NCI-H1436 treated with DMSO at 0.1 percent for 48 hours (cell line): ENCODE measurements at places on chromosomes 7 and 10.

DNA sequence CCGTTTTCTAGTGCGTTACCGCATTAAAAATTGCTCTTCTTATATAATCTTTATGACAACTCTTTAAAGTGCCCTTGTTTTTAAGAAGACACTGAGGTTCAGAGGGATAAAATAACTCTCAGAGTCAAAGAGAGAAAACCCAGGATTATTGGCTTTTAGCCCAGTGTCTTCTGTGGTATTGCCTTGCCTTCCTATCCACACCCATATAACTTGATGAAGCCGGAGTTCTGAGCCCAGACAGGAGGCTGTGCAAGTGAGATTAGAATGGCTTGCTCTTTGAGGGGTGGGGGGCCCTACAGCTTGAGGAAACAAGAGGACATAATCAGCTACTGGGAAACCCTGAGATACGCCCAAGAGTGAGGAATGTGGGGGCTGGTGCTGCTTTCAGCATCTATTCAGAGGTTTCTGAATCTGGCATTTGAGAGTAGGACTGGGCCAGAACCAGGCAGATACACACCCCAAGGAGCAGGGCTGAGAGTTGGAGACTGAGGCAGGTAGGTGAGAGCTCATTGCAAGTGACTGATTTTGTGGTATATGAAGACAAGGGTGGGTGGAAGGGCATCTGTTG lies 2.3 kb downstream of the PRXL2A start:
- no peak for DNase-seq

GRCh38 chr7:12032146-12032545 lies 178.9 kb upstream of the TMEM106B start:
- DNase-seq = no peak

- no peak for DNase-seq
These were observed 106.2 kb downstream of the DLG5 start for GRCh38 chr10:77820349-77820748.

GRCh38 chr10:67606572-67606971 lies 89.4 kb downstream of the CTNNA3 start:
- no peak for DNase-seq

GRCh38 chr10:79348640-79348988 lies 1.3 kb downstream of the PPIF start:
- no peak for DNase-seq

- DNase-seq = no peak
These were observed 1339.4 kb downstream of the XPNPEP1 start for GRCh38 chr10:108583877-108584276.

- DNase-seq = no peak
These were observed 5.8 kb upstream of the PPP3CB start for GRCh38 chr10:73501651-73502050.

DNA sequence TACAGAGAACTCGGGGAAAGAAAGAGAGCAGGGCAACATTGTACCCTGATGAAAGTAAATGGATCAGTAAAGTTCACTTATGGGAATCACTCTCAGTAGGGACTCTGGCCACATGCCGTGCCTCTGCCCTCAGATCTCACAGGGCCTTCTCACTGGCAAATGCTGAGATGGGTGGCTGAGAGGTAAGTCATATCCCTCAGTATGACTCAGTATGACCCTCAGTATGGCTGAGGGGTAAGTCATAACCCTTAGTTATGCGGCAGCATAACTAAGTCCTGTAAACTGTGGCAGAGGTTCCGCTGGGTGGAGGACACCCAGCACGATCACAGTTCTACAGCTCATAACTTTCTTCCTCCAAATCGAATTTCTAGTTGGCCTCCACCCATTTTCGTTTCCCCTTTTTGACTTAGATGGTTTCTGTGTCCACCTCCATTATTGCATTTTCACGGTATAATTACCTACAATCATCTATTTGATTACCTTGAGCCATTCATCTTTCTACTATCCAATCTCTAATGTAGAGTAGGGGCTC lies 26.5 kb upstream of the WNT16 start:
- no peak for DNase-seq

DNA sequence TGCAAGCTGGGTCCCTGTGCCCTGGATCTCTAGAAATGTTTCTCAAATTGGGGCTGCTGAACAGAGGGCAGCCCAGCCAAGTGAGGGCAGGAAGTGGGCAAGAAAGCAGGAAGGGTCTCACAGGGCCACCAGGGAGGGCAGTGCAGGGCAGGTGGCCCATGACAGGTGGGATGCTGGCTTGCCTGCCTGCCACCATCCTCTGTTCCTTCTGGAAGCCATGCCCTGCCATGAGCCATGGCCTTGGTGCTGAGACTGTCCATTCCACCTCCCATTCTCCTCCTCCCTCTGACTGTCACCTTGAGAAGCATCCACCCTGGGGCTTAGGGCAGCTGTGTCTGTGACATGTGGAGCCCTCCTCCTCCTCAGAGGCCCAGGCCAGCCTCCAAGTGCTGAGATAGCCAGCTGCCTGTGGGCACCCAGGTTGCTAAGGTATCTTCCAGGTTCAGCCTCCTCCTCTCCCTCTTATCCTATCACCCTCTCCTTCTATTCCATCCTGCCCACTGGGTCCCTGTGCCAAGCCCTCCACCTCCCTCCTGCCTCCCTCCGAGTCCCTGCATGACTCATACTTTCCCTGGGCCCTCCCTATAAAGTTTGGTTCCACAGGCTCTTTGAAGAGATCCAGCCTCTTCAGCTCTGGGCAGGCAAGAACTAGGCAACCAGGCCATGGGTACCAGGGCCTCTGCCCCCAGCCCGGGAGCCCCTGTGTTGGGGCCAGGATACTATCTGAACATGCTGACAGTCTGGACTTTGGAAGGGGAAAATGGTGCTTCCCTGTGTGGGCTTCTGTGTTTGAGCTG lies 1.3 kb downstream of the VSIR start:
- DNase-seq = no peak

DNA sequence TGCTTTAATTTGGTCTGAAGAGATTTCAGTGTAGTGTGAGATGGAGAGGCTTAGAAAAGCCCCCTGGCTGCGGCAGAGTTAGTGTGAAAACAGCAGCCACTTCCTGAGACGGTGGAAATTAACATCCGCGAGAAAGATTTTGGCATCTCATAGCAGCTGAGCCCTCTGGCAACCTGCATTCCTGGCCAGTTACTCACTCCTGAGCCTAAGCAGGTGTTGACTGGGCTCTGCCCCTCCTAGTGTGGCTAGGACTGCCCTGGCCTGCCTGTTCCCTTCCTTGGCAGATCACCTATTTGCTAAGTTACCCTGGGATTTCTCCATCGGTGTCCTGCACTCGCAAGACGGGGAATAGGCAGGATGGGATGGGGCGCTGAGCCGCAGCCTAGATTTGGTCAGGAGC lies 57.6 kb upstream of the LMTK2 start:
- DNase-seq = no peak

DNA sequence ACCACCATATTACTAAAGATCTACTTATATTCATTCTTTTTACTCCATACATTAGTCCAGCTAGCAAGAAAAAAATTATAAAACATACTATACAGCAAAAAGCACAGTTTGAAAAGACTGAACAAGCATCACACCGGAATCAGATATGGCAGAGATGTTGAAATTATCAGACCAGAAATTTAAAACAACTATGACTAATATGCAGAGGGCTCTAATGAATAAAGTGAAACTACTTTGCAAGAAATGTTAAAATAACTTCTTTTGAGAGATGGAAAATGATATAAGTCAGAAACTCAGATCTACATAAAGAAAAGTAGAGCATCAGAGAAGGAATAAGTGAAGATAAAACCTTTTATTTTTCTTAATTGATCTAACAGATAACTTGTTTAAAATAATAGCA lies 50.9 kb downstream of the SGCE start:
- DNase-seq = no peak

GRCh38 chr7:51220226-51220625 lies 96.4 kb downstream of the COBL start:
- DNase-seq = no peak

DNA sequence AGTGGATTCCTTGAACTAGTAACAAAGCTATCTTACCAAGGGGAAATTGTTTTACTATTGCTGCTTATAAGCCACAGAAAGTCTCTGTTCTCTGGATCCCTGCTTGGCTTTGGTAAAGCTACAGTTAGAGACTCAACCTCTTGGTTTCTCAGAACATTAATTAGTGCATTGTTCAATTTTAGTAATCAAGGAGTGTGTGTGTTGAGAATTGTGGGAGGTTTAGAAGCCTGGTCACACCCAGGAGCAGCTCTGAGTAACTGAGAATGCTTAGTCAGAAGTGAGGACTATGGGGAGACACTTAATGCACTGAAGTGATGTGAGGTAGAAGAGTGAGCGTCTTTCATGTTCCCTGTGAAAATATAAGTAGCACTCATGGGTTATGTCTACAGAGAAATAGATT lies 8.2 kb upstream of the ACTA2 start:
- DNase-seq = no peak

DNA sequence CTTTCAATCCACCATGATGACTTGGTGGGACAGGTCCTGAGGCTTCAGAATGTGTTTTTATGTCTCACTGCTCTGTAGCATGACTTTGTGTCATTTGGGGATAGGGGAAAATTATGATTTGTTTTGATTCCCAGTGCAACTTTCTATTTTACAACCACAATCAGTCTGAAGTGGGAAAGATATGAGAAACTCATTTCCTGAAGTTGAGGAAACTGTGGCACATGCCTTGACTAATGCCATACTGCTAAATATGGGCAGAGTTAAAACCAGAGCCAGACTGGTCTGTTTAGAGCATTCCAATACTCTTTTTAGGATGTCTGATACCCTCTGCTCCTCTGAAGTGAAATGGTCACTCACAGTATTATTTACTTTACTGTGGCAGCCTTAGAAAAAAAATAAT lies 307.7 kb downstream of the ADRA2A start:
- DNase-seq = no peak
